ENCODE measurements at places on chromosomes 16 and 17.

GRCh38 chr16:11528053-11528452, 58.7 kb downstream of the LITAF start:
- no peak for DNase-seq

GRCh38 chr16:23279721-23280153, 22.4 kb upstream of the SCNN1B start:
- DNase-seq, result peak; percentile 48

DNA sequence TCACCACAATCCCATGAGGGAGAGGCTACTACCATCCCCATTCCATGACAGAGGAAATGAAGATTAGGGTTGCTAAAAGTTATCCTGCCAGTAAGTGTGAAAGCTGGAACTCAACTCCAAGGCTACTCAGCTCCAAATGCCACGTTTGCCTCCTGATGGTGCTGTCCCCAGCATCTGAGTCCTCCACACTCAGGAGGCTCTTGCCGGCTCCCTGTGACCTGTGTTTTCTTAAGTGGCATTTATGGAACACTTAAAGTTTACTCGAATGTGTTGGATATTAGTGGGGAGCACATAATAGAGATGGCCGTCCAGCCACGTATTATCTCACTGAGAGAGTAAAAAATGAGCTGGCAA, 267.9 kb downstream of the CBLN1 start:
- DNase-seq, result no peak

DNA sequence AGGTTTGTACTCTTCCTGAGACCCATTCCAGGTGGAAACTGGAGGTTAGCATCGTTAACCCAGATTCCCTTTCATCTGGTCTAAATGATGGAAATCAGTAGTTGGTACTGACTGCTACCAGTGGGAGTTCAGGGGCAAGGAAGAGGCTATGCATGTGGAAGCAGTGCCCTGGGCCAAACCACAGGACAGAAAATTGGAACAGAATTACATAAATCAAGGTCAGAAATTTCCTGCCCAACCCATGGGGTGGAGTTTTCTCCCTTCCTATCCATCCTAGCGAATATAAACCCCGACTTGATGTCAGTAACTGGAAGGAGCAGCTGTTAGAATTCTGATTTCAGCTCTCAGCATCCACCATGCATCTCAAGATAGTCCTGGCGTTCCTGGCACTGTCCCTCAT, at the start of gene AOC2:
AOC2 (plus strand) TSS at position 310 of the 400 bp plus-strand sequence; CDS start at position 357, 47 bp downstream.
- DNase-seq, result no peak

GRCh38 chr16:30585022-30585399, 486 bp downstream of the ZNF785 start:
- DNase-seq, result no peak

DNA sequence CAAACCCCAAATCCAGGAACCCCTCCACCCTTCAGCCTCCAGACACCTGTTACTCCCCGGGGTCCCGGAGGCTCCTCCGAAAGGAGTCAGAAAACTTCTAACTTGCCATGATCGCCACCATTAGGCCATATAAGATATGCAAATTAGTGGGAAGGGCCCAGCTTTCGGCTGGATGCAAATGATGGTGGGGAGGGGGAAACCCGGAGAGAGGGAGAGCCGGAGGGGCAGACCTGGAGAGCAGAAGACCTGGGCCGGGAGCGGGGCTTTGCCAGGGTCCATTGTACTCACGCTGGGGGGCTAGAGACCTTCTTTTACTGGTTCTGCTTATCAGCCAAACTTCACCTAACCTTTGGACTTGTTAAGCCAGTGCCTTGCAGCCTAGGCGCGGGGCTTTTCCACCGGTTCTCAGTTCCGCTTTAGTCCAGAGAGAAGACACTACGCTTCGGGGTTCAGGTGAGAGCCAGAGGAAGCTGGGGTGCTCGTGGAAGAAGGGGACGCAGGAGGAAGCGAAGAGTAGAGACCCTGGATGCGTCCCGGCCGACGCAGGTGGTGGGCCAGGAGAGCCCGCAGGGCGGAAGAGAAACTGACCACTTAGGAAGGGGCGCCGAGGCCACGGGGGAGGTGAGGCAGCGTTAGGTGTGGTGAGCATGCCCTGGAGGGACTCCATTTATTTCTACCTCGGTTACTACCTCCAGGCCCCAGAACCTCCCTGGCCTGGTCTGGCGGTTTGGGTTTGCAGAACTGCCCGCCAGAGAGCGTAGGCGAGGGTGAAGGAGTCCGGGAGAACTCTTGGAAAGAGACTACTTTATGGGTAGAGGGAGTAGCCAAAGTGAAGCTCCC, at the start of gene HNF1B:
HNF1B (minus strand) TSS at position 99 of the 840 bp plus-strand sequence. CDS start 175 bp downstream, outside the sequence.
- no peak for DNase-seq

DNA sequence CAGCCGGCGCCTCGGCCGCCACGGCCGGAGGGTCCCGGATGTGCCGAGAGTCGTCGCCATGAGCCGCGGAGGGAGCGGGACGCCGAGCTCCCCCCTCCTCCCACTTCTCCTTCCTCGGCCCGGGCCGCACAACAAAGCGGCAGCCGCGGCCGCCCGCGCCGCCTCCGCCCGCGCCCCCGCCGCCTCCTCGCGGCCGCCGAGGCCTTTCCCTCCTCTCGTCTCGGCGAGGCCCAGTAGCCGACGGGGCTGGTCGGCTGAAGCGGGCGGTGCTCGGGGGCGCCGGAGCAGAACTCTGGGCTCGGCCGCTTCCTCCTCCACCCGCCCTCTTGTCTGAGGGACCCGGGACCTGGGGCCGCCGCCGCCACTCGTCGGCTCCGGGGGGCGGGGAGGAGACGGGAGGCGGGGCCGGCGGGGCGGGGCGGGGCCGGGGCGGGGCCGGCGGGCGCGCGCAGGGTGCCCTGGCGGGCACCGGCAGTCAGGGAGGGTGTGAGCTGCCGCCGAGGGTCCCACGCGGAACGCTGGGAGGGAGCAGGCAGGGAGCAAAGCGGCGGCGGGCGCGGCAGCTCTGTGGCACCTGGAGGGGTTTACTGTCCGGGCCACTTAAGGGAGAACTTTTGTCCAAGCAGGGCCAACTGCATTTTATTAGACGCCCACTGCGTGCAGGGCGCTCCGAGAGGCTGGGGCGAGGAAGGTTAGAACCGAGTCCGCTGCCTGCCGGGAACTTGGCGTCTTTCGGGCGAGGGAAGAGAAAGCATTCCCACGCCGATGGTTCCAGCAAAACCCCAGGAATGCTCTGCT, at the start of gene SMURF2:
SMURF2 (minus strand) TSS at position 332 of the 798 bp plus-strand sequence. CDS start 427 bp downstream, outside the sequence.
- peak; percentile 34 for DNase-seq

DNA sequence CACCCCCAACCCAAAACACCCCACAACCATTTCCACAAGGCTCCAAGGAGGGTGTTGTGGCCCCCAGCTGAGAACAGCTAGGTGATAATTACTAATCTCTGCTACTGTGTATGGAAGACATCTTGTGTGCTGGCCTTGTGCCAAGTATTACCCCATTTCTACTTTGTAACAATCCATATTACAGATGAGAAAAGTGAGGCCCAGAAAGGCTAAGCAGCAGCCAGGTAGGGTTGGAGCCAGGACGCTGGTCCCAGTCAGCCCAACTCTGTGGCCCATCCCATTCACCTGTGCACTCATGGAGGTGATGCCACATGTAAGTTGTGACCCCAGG, 12.4 kb upstream of the PEMT start:
- no peak for DNase-seq

- DNase-seq, result no peak
Observed at GRCh38 chr16:86069736-86070298, 170.9 kb downstream of the IRF8 start.

DNA sequence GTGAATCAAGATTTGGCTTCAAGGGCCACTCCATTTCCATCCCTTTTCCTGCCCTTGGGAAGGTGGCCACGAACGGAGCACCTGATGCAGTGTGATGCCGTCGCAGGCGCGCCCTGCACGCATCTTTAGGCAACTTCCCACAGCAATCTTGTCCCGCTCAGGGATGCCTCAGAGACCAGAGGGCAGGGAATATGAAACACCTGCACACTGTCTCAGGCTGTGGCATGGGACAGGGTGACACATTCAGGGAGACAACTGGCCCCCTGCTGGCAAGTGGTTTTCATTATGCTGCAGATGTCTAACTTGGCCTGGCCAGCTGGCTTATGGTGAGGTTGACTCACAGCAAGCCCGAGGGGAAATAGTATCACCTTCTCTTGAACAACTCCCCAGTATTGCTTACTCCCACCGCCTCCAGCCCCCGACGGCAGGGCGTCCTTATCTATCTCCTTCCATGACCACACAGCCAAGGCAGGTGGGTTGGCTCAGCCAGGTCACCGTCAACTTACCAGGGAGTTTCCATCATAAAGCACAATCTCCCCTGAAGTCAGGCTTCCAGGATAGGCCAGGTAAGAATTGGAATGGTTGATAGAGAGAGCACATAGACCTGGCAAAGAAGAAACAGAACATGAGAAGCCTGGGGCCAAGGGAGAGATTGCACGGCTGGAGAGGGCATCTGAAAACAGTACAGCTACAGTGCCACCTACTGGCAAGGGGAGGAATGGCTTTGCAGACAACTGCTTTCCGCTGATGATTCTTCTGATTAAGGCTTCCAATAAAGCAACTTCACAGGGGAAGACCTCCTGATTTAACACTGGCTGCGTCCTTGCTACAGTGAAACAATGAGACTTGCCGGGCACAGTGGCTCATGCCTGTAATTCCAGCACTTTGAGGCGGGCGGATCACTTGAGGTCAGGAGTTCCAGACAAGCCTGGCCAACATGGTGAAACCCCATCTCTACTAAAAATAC, 21.1 kb downstream of the WIPI1 start:
- peak; percentile 63 for DNase-seq

DNA sequence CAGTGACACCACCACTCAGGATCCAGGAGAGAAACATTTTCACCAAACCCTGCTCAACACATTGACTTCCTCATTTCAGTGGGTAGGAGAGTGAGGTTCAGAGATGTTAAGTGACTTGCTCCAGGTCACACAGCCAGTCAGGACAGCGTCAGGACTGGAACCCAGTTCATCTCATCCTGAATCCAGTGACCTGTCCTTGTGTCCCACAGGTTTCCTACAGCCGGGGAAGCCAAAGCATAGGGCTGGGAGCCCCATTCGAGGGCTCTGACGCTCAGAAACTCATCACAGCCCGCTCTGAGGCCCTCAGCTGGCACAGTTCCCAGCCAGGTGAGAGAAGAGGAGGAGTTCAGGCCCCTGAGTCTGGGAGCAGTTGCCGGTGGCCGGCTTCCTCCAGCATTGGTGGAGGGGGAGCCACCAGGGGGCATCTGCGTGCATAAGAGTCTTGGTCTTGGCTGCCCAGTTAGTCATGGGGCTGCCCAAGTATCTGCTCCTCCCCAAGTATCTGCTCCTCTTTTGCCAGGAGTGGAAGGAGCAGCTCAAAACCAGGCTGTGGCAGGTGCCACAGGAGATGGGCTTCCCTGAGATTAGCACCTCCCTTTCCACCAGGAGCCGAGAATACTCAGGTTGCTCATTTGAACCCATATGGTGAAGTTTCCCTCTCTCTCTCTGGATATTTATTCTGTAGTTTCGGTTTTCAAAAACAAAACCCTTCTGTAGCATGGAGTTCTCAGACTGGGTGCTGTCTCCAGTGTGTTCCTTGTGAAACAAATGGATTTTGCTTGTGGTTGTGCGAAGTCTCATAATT, 56.0 kb downstream of the TNFRSF13B start:
- DNase-seq, result peak; percentile 3

DNA sequence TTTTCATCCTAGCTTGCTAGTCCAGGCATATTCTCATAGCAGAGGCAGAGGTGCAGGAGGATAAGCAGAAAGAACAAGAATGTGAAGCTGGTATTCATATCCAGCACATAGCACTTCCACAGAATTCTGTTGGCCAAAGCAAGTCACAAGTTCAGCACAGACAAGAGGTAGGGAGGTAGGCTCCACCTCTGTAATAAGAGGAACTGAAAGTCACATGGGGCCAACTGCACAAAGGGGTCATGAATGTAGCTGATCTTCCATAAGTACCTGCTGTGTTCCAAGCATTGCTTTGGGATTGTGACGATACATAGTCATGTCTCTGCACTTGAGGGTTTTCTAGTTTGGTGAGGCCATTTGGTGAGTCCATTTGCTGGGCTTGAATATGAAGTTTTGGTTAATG, 110.8 kb upstream of the MPHOSPH6 start:
- no peak for DNase-seq

DNA sequence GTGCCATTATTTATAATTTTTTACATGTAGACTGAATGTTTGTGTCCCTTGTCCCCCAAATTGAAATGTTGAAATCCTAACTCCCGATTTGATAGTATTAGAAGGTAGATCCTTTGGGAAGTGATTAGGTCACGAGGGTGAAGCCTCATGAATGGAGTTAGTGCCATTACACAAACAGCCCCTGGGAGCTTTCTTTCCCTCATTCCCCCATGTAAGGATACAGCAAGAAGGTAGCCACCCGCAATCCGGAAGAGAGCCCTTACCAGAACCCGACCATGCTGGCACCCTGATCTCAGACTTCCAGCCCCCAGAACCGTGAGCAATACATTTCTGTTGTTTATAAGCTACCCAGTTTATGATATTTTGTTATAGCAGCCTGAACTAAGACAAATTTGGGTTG, 143.2 kb downstream of the NPIPB5 start:
- no peak for DNase-seq

GRCh38 chr16:55569025-55569424, 2.5 kb downstream of the CAPNS2 start:
- DNase-seq, result no peak

GRCh38 chr16:82344157-82344556, 174.1 kb upstream of the MPHOSPH6 start:
- DNase-seq, result peak; percentile 23

- peak; percentile 72 for DNase-seq
Observed at GRCh38 chr17:61809816-61810392, 53.4 kb downstream of the BRIP1 start.

DNA sequence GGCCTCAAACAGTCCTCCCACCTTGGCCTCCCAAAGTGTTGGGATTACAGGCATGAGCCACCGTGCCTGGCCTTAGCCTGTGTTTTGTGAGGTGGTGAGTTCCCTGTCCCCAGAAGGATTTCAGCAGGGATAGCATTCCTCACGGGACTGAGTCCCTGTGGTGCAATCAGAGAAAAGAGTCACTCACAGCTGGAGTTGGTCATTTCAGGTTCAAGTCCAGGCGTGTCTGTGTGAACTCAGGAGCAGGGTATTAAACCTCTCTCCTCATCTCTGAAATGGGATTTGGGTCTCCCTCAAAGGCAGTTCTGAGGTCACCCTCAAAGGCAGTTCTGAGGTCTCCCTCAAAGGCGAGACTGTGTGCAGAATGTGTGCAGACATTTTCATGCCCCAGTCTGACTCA, 28.6 kb downstream of the NPTX1 start:
- DNase-seq, result no peak

DNA sequence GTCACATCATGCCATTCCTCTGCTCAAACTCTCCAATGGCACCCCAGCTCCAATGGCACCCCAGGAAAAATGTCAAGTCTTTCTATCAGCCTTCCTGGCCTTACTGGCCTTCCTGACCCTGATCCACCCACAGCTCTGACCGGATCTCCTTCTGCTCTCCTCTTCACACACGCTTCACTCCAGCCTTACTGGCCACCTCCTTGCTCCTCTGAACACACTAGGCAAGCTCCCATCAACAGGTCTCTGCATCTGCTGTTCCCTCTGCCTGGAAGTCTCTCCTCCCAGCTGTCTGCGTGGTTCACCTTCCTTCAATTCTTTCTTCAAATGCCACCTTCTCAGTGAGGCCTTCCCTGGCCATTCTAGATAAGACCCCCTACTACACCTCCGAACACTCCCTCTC, 43.4 kb downstream of the MYO1D start:
- no peak for DNase-seq

Measured in NCI-H1930 (cell line).